ENCODE measurements at places on chromosomes 12 and 14.

GRCh38 chr12:104164634-104165033 is 26.6 kb upstream of the NFYB start:
- no peak for DNase-seq

DNA sequence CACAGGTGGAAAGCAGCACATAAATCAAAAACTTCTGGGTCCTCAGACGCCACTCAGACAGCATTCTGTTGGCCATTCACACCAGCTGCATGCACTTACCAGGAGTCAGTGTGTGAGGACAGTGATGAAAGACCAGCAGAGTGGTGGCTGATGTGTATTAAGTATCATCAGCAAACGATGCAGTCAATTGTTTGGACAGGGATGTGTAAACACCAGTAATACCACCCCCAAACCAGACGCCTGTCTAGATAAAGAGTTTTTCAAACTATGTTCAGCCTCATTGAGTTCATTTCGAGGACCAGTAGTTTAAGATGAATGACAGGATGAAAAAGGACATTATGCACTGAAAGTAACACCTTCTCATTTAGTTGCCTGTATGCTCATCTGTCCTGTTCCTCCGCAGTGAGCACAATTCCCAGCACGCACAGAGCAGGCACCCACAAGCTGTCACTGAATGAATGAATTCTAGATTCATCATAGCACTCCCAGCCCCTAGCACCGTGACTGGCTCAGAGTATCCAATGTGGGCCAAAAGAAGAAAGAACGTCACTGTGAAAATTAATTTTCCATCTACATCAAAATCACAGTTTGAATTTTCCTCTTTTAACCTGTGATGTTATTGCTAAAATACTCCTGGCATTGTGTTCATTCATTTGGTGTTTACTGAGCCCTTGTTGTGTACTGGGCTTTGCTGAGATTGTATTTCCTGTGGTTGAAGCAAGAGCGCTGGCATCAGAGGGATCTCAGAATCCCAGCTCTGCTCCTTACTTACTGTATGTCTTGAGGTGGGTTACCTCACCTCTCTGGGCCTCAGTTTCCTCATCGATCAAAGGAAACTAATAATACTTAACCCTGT is 124.8 kb upstream of the NOS1 start:
- no peak for DNase-seq

- no peak for DNase-seq
Observed at GRCh38 chr12:72658615-72659014, 386.4 kb downstream of the TRHDE start.

GRCh38 chr14:44112774-44113460 is 394.2 kb downstream of the FSCB start:
- no peak for DNase-seq

DNA sequence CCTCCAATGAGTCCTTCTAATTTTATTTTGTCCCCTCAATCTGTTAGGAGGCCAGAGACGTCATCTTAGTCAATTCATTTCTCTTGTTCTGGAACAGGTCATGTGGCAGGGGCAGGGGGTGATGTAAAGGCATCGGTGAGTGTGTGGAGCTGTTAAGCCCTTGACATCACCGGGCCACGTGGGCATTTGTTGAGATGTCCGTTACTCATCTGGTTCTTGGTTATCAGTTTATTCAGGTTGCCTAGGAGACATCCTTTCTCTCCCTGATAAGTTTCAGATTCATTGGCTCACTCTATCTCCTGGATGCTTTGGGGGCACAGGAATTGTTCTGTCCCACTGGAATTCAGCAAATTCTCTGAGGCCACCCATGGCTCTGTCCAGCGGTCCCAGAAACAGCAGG is 33.6 kb upstream of the SEL1L start:
- no peak for DNase-seq

DNA sequence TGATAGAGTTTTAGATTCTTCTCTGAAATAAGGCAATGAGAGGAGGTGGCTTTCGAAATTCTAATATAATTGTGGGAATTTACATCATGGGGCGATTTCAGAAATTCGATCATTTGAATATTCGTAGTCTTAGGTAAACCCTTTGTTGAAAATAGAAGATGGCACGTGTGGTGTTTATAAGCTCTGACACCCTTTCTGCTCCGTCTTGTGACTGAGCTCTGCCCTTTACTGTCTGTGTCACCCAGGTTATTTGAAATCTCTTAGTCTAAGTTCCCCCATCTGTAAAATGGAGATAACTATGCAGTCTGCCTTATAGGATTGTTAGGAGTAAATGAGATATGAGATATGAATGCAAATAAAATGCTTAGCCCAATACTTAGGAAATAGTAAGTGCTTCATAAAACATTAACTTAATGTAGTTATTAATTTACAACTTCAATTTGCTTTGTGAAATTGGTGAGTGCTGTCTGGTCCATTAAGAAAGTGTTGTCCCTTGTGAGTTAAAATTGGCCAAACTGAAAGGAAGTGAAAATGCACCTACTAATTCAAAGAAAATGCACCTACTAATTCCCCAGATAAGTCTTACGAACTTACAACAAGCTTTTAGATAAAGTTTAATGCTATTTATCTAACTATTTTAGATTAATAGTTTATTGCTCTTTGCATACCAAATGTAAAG is 1.5 kb downstream of the BMAL2 start:
- DNase-seq, result no peak

- no peak for DNase-seq
Observed at GRCh38 chr12:82524641-82525040, 162.1 kb upstream of the TMTC2 start.

GRCh38 chr12:15701631-15702156 is 87.5 kb downstream of the EPS8 start:
- DNase-seq, result no peak

- DNase-seq, result no peak
Observed at GRCh38 chr12:5043589-5044419, at the start of gene KCNA5. Gene KCNA5, plus strand, starts transcription at chr12:5043879. Its CDS starts 269 bp downstream, at chr12:5044148.

- no peak for DNase-seq
Observed at GRCh38 chr14:74962046-74962445, 6.6 kb upstream of the PGF start.

- no peak for DNase-seq
Observed at GRCh38 chr14:93742761-93743160, 45.5 kb downstream of the PRIMA1 start.

GRCh38 chr14:101884934-101885576 is 79.3 kb upstream of the DYNC1H1 start:
- no peak for DNase-seq

DNA sequence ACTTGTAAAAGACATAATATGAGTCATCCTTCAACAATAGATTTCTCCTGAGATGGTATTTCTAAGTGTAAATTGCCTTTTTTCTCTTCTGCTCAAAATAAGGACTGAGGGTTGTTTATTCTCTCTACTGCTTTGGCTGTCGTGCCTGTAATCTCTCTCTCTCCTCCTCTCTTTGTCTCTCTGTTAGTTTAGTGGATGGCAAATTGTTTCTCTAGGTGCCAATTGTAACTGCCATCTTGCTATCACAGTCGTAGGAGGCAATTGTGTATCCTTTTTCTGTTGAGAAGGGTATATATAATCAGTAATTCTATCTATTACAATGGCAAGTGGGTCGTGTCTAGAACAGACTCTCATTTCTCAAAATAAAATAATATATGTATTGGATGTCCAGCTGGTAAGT is 545.0 kb upstream of the FBXO33 start:
- DNase-seq, result no peak

DNA sequence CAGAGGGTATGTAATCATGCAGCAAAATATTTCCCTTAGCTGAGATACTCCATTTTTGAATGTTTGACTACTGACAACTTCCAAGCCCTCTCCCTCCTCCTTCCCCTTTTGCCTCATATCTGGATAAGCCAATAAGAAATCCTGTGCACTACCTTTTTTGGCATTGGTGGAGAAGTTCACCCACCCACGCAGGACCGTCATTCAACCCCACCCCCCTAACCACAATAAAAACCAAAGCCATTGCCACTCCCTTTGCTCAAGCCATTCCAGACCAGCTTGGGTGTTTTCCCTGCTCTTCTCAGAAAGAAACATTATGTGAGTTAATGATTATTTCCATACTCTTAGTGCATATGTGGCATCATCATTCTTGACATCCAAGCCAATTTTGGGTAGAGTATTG is 176.7 kb downstream of the PTPN11 start:
- DNase-seq, result no peak

GRCh38 chr12:92094751-92095161 is 50.9 kb downstream of the BTG1 start:
- no peak for DNase-seq

DNA sequence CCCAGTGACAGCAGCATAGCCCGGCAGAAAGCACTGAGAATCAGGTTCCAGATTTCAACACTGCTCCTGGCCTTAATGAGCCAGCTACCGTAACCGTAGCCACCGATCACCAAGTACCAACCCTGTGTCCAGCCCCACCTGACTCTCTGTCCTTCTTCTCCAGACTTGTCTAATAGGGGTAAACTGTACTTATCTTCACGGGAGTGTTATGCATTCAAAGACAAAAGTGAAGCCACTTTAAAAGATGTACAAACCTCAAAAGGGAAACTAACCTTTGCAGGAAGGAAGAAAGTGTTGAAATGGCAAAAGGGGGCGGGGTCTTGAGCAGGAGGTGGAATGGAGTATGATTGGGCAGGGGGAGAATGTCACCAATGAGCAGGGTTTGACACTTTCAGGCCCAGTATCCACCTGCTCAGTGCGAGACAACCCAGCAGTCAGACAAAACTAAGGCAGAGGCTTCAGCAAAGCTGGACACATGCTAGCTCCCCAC is 226.1 kb downstream of the CHST11 start:
- DNase-seq, result peak; percentile 43

DNA sequence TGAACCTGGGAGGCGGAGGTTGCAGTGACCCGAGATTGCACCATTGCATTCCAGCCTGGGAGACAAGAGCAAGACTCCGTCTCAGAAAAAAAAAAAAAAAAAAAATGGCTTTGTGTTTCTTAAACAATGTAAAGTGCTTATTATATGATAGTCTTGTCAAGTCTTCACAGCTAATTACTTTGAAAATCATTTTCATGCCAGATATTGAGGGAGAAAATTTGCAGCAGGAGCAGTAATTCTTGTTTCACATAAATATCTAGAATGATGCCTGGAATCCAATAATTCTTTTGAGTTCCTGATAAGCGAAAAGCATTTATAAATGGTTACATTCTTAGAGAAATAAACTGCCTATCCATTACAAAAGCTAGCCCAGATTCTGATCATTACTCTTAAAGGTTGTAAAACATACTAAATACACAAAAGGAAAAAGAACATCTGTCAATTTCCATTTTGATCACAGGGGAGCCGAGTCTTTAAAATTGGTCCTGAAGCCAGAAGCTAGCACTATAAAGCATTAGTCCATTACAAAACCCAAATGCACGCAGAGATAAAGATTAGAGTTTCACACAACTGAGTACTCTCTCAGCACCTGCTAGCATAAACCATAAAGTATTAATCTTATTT is 50.3 kb downstream of the IFT81 start:
- no peak for DNase-seq

- no peak for DNase-seq
Observed at GRCh38 chr12:132228476-132229192, 84.4 kb downstream of the NOC4L start.

- DNase-seq, result no peak
Observed at GRCh38 chr14:88369496-88369895, 16.0 kb upstream of the SPATA7 start.

DNA sequence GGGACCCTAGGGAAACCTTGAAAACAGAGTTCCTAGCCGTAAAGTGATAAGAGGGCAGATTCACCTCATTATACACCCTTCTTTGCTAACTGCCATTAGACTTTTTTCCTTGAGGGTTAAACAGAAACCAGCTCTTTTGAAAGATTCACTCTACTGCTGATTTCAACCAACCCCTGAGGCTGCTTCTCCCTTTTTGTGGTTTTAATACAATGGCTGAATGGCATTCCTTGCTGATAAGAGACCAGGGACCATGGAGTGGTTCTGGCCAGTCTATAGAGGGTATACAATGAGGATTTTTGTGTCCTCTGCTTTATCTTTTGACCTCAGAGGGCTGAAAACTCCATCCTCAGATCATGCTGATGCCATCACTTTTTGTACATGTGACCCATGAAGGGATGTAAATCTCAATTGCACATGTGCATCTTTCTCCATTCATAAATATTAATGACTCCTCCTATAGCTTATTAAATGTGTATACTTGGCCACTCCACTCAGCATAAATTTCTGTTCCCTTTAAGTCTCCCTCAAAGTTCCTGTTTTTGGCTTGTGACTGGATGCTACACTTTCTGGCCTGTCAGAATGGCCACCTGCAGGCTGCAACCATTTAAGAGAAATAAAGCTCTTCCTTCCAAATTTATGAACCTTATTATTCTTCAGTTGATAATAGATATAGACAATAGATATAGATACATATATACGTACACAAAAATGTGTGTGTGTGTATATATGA is 233.8 kb upstream of the SEL1L start:
- DNase-seq, result no peak

GRCh38 chr12:120851944-120852343 is 52.2 kb downstream of the SPPL3 start:
- no peak for DNase-seq

- no peak for DNase-seq
Observed at GRCh38 chr14:61455351-61455750, 134.0 kb downstream of the PRKCH start.

DNA sequence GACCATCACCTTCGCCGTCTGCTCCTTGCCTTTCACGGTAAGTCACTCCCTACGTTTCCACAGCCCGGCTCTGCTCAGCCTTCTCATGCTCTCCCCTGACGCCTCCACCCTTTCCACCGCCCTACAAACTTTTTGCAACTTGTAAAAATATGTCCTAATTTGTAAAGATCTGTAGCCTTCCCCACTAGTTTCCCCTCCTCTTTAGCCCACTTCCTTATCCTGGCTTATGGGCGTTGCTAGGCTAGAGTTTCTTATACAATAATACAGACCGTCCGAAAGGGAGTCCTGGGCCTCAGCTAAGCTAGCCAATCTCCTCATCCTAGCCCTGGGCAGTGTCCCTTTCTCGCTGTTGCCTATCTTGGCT is 1.2 kb downstream of the PTGER2 start:
- DNase-seq, result peak; percentile 8

DNA sequence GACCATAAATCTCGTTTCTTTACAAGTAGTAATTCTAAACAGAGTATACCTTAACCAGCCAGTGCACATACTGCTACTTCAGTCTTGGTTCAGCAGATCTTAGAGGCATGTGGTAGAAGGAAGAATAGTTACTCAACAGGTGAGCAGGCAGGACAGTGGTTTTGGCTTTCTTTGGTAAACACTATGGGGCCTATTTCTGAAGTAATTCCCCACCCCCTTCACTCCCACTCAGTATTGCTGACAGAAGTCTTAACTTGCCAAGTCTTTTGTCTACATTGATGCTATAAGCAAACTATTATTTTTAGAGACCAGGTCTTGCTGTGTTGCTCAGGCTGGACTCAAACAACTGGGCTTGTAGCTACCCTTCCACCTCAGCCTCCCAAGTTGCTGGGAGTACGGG is 68.5 kb downstream of the FBXO34 start:
- DNase-seq, result no peak

GRCh38 chr14:92323011-92323915 is at the start of gene SLC24A4:
Gene SLC24A4, plus strand, starts transcription at chr14:92323165. Its CDS starts 666 bp downstream, at chr14:92323831.
- DNase-seq, result no peak

DNA sequence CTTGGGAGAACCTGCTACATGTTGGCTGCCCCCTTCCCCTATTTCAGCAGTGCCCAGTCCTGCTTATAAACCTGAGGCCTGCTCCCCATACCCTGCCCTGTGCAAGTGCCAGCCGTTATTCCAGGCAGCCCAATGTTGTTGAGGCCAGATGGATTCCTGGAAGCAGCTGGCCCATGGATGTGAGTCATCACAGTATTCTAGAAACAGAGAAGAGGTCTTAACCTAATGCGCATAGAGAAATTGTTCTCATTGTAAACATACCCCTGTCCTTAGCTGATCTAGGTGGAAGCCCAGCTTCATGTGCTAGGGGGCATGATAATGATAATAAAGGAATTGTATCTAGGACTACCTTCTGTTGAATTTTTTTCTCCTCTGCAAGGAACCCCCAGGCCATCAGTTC is 69.7 kb downstream of the TSPAN11 start:
- no peak for DNase-seq

GRCh38 chr12:1544996-1545700 is 49.2 kb downstream of the FBXL14 start:
- no peak for DNase-seq
